Calu3 (cell line): ENCODE measurements at places on chromosomes 3 and 15. TPM values are rescaled to one million over a fixed set of nuclear protein-coding genes. Genes with fewer than 3 reads are reported as not detected.
A peak's percentile ranks its signal among the peaks of the same experiment; 100 is the strongest.

Gene SPINT1
- 93.7 and 98.4 TPM in 2 replicates for total RNA-seq

Gene APPL1
- 26.1 and 31.9 TPM in 2 replicates for total RNA-seq

Gene HCN4
- 0.07 TPM in 2 replicates for total RNA-seq

Gene XYLB
- 11.1 and 12.2 TPM in 2 replicates for total RNA-seq

Gene PPP1R14D
- 0.51 and 1.7 TPM in 2 replicates for total RNA-seq

Gene SNURF
- total RNA-seq = not detected in 2 replicates

Gene LRRC31
- total RNA-seq = 2.8 and 3.3 TPM in 2 replicates

Gene PRR20G
- total RNA-seq = not detected in 2 replicates

Gene LRTM1
- not detected in 2 replicates for total RNA-seq

Gene SLC15A2
- 4.6 and 10.7 TPM in 2 replicates for total RNA-seq

Gene STRIT1
- total RNA-seq = not detected in 2 replicates

- H3K27me3 ChIP-seq = peaks cover 61% of the 10 kb centered on the region
- H3K4me3 ChIP-seq = no peak overlapping the region
- peaks cover 3% of the 10 kb centered on the region for H3K4me1 ChIP-seq
- DNase-seq = no peak
- no peak overlapping the region for H3K27ac ChIP-seq
These were observed 36.3 kb downstream of the ALG1L2 start for GRCh38 chr3:130117933-130118332.

- H3K27ac ChIP-seq = no peak overlapping the region
- H3K4me3 ChIP-seq = no peak overlapping the region
- H3K36me3 ChIP-seq = no peaks in the 10 kb centered on the region
- no peak for DNase-seq
- peaks cover 100% of the 10 kb centered on the region for H3K27me3 ChIP-seq
These were observed 217.3 kb downstream of the TBC1D2B start for GRCh38 chr15:77860071-77860691.

- H3K27ac ChIP-seq = peak overlapping the region; percentile 40
- H3K36me3 ChIP-seq = peaks cover 11% of the 10 kb centered on the region
- peaks cover 52% of the 10 kb centered on the region for H3K4me1 ChIP-seq
- H3K4me3 ChIP-seq = peak overlapping the region; percentile 36
These were observed 419.2 kb downstream of the MECOM start for GRCh38 chr3:169244119-169244864.

DNA sequence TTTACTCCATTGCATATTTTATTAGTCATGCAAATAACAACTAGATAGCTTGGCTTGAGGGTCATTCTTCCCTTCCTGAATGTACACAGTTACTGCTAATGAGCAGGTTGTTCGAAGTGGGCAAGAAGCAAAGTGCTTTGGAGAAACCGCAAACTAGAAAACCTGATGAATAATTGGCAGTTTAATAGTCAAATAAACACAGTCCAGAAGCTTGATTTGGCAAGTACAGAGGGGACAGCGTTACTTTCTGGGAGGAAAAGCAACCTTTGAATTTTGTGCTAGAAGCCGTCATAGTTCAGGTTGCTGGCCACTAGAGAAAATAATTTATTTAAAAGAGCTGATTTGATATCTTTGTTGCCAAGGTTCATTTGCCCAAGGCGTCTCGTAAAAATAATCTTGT, 94.9 kb downstream of the MFSD1 start:
- no peak for DNase-seq
- H3K4me1 ChIP-seq = no peaks in the 10 kb centered on the region
- no peak overlapping the region for H3K27ac ChIP-seq
- H3K4me3 ChIP-seq = no peak overlapping the region
- peaks cover 32% of the 10 kb centered on the region for H3K27me3 ChIP-seq

- H3K4me1 ChIP-seq = no peaks in the 10 kb centered on the region
- H3K36me3 ChIP-seq = no peaks in the 10 kb centered on the region
- H3K27me3 ChIP-seq = peaks cover 20% of the 10 kb centered on the region
- H3K27ac ChIP-seq = no peak overlapping the region
These were observed 15.8 kb downstream of the SLC12A1 start for GRCh38 chr15:48221885-48222284.

DNA sequence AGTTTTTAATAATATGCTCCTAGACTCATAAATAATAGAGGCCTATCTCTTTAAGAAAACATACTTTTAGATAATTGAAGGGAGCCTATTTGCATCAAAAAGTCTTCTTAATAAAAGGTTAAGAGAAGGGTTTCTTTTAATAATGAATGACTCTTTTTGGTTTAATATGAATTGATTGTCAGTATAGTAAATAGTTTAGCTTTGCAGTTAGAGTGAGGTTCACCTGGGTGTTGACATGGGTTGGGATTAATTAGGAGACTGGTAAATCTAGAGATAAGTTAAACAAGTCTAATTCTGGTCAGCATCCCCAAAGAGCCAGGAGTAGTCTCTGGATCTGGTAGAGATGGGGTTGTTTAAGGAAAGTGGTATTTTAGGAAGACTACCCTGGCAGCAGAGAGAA, 43.0 kb downstream of the KAT2B start:
- no peak overlapping the region for H3K4me3 ChIP-seq
- no peaks in the 10 kb centered on the region for H3K27me3 ChIP-seq
- no peaks in the 10 kb centered on the region for H3K36me3 ChIP-seq
- H3K27ac ChIP-seq = no peak overlapping the region
- H3K4me1 ChIP-seq = no peaks in the 10 kb centered on the region

GRCh38 chr3:133629146-133629545, 32.6 kb downstream of the TOPBP1 start:
- no peaks in the 10 kb centered on the region for H3K4me1 ChIP-seq
- no peak overlapping the region for H3K27ac ChIP-seq
- DNase-seq = no peak
- H3K36me3 ChIP-seq = peaks cover 22% of the 10 kb centered on the region

- DNase-seq = peak; percentile 15
- no peaks in the 10 kb centered on the region for H3K4me1 ChIP-seq
These were observed 257.5 kb downstream of the ZNF621 start for GRCh38 chr3:40782111-40782721.

GRCh38 chr3:98892263-98892662, 9.2 kb downstream of the DCBLD2 start:
- peaks cover 26% of the 10 kb centered on the region for H3K4me1 ChIP-seq
- H3K27ac ChIP-seq = peak overlapping the region; percentile 51
- no peak for DNase-seq
- H3K27me3 ChIP-seq = no peaks in the 10 kb centered on the region

- no peak overlapping the region for H3K27ac ChIP-seq
- no peaks in the 10 kb centered on the region for H3K36me3 ChIP-seq
- H3K27me3 ChIP-seq = peaks cover 34% of the 10 kb centered on the region
- peaks cover 10% of the 10 kb centered on the region for H3K4me1 ChIP-seq
- H3K4me3 ChIP-seq = no peak overlapping the region
These were observed 23.8 kb upstream of the ZNF148 start for GRCh38 chr3:125398952-125399351.

GRCh38 chr3:16399473-16399872, 114.0 kb downstream of the RFTN1 start:
- H3K4me1 ChIP-seq = peaks cover 10% of the 10 kb centered on the region
- H3K27me3 ChIP-seq = no peaks in the 10 kb centered on the region
- H3K4me3 ChIP-seq = no peak overlapping the region
- DNase-seq = peak; percentile 2

GRCh38 chr3:141147657-141148056, 84.0 kb upstream of the PXYLP1 start:
- H3K27ac ChIP-seq = no peak overlapping the region
- peak; percentile 40 for DNase-seq
- no peak overlapping the region for H3K4me3 ChIP-seq
- peaks cover 42% of the 10 kb centered on the region for H3K27me3 ChIP-seq

DNA sequence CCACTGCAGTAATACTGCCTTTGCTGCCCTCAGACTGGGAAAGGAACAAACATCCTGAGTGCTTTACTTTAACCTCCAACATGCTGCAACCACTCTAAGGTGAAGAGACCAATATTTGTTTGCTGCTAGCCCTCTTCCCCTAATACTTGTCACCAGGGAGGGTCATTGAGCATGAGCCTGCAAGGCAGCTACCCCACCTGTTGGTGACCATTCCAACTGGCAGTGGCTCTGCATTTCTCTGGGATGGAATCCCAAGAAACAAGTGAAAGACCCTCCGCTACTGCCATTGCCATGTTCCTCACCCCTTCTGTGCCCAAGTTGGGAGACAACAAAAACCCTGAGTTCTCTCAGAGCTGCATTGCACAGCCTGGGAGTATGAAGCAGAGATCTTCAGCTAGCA, 462.7 kb downstream of the ZBBX start:
- H3K27me3 ChIP-seq = no peaks in the 10 kb centered on the region
- no peak overlapping the region for H3K27ac ChIP-seq
- no peak overlapping the region for H3K4me3 ChIP-seq
- no peaks in the 10 kb centered on the region for H3K4me1 ChIP-seq
- H3K36me3 ChIP-seq = no peaks in the 10 kb centered on the region

DNA sequence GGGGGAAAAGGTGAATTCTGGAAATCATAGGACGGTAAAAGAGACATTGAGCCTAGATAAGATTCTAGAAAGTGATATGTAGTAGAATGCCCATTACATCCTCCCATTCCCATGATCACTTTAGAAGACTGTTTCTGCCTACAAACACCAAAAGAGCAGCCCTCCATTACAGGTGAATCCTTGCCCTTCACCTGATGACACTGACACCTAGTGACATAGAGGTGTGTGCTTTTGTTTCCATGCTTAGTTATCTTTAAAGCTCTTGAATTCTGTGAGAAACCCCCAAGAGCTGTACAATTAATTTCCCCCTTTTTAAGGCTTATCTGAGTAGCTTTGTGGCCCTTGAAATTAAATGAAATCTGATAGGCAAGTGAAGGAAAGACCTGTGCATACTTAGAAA, 8.3 kb upstream of the BBX start:
- no peak overlapping the region for H3K27ac ChIP-seq
- peaks cover 13% of the 10 kb centered on the region for H3K27me3 ChIP-seq
- no peaks in the 10 kb centered on the region for H3K4me1 ChIP-seq
- no peaks in the 10 kb centered on the region for H3K36me3 ChIP-seq

GRCh38 chr3:17342119-17342518, 400.3 kb downstream of the TBC1D5 start:
- no peaks in the 10 kb centered on the region for H3K4me1 ChIP-seq
- H3K27me3 ChIP-seq = no peaks in the 10 kb centered on the region
- no peaks in the 10 kb centered on the region for H3K36me3 ChIP-seq
- DNase-seq = no peak

- peaks cover 4% of the 10 kb centered on the region for H3K36me3 ChIP-seq
- peaks cover 8% of the 10 kb centered on the region for H3K27me3 ChIP-seq
- peak; percentile 75 for DNase-seq
- H3K4me3 ChIP-seq = no peak overlapping the region
- H3K27ac ChIP-seq = no peak overlapping the region
These were observed 13.7 kb upstream of the PARP6 start for GRCh38 chr15:72285927-72286516.

DNA sequence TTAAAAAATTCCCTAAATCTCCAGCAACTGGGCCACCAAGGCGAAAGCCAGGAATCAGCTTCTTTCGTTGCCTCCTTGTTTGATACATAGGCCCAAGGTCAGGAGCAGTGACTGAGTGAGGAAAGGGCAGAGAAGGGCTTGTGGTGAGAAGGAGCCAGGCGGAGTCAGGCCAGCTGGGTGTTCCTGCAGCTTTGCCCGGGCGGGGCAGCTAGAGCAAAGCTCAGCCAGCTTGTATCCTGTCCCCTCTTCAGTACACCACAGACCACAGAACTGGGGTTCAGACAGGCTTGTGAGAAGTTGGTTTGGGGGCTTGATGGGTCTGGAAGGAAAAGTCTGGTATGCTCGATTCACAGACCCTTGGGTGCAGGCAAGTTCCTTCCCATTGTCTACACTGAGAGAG, 52.6 kb downstream of the CCK start:
- H3K27me3 ChIP-seq = no peaks in the 10 kb centered on the region
- H3K4me3 ChIP-seq = no peak overlapping the region
- DNase-seq = no peak
- peaks cover 47% of the 10 kb centered on the region for H3K36me3 ChIP-seq
- no peaks in the 10 kb centered on the region for H3K4me1 ChIP-seq
